Amniotic epithelial cell (primary cell): ENCODE measurements at places on chromosomes 5 and 9.

DNA sequence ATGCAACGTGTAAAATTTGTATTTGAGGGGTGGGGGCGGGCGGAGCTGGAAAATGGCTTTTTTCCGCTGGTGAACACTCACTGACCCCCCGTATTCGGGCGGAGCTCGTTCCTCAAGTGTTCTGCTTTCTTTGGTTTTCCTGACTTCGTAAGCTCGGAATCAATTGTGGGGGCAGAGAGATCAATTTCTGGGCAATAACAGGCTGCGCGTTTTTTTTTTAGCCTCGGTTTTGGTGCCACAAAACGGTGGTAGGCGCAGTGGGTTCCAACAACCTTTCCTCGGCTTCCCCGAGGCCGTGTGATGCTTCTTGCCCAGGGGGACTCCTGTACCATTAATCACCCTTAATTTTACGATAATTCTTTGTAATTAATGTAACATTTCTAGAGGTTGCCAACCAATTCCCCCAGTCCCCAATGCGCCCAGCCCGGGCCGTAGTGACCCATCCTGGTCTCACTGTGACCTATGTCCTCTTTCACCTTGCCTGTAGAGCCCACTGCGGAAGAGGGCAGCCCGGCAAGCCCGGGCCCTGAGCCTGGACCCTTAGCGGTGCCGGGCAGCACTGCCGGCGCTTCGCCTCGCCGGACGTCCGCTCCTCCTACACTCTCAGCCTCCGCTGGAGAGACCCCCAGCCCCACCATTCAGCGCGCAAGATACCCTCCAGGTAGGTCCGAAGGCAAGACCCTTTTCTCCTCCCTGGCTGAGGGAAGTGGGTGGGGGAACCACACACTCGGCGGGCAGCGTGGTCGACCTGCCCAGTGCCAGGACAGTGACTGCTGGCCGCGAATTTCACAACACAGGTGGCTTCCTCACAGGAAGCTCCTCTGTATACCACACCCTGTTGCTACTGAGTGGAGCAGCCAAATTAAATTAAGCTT lies 3.7 kb downstream of the NR4A3 start:
- no peak for DNase-seq

GRCh38 chr9:73539881-73540390 lies 388.3 kb downstream of the ANXA1 start:
- no peak for DNase-seq

DNA sequence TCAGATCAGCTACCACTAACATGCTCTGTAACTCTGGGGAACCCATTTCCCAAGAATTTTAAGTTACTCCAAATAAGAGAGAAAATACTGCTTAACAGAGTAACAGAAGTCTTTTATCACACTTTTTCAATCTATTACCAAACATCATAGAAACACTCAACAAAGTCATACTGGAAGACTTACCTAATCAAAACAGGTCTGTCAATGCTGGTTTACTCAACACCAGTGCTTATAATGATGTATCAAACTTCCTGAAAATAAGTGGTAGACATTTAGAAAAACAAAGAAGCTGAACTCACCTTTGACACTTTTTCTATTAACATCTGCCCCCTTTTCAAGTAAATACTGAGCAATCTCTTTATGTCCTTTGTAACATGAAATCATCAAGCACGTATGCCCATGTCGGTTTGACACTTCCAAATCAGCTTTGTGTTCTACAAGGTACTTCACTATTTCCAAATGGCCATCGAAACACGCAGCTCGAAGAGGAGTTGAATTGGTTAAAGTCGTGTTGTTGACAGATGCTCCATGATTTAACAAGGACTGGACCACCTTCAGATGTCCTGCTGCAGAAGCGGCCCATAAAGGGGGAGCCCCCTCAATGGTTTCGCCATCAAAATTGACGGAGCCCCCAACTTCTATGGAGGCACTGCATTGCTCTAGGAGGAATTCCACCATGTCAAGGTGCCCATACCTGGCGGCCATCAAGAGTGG lies 1.8 kb downstream of the FEM1C start:
- DNase-seq: no peak

GRCh38 chr9:134492281-134492691 lies 149.3 kb upstream of the COL5A1 start:
- peak; percentile 100 for DNase-seq

- peak; percentile 73 for DNase-seq
Measured at GRCh38 chr9:77176686-77177142, 620 bp upstream of the VPS13A start.

DNA sequence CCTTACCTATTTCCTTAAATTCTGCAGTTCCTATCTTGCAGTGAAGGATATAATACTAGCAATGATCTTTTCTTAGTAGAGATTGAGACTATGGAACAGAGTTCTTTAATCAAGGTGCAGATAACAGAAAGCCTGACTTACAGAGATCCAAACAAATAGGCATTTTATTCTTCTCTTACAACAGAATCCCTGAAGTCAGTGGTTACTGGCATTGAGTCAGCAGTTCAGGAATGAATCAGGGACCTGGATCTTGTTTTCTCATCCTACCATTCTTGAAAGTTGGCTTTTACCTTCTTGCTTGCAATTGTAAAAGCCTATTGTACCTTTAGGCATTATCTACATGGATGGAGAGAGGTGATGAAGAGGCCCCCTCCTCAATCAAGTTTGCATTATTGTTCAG lies 47.5 kb upstream of the TLE4 start:
- DNase-seq: peak; percentile 40

DNA sequence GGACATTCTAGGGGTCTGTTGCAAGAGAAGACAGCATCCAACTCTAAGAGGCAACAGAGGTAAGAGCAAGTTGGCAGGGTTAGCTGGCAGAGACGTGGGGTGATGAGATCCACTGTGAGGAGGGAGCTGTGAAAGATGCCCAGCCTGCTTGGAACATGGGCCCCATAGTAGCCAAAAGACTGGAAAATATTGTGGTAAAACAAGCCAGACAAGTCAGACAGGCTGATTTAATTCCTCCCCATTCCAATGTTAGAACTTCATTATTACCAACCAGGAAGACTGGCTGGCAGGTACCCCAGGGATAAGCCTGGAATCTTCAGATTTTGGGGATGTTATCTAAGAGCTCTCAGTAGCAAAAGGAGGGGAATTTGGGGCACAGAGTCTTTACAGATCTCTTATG lies 181.3 kb downstream of the SEC61B start:
- no peak for DNase-seq

- DNase-seq: no peak
Measured at GRCh38 chr5:10275991-10276390, 25.9 kb downstream of the CCT5 start.

DNA sequence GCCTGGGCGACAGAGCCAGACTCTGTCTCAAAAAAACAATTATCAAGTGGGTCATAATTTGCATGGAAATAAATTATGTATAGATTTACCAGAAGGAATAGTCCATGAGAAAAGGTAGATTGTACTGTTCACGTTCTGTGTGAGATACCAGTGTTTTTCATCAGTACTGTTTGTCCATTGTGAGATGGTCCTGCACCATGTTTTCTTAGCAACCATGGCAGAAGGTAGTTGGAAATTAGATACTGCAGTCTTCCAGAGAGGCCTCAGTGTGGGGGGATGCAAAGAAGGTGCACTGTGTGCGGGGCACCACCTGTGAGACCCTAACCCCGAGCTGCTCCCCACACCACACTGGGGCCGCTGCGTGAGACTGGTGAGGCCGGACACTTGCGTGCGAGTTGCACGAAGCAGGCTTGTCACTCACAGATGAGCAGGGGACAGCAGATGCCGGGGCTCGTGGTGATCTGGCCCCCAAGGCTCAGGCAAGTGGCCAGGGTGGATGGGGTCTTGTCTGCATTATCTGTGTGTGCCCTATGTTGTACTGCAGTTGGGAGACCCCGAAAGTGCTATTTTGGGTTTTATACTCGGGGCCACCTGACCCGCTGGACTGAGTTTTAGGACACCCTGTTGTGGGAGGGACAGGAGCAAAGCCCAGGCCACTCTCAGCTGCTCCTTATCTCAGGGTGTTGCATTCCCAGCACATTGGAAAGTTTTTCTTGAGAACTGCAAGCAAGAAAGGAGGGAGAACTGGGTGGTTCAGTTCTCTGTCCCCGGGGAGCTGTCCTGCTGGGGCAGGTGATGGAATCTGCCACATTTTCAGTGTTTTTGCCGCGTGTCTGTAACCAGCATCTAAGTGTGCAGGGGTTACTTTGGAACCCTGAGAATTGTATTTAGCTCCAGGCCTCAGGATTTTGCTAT lies 61.9 kb downstream of the EHMT1 start:
- no peak for DNase-seq

DNA sequence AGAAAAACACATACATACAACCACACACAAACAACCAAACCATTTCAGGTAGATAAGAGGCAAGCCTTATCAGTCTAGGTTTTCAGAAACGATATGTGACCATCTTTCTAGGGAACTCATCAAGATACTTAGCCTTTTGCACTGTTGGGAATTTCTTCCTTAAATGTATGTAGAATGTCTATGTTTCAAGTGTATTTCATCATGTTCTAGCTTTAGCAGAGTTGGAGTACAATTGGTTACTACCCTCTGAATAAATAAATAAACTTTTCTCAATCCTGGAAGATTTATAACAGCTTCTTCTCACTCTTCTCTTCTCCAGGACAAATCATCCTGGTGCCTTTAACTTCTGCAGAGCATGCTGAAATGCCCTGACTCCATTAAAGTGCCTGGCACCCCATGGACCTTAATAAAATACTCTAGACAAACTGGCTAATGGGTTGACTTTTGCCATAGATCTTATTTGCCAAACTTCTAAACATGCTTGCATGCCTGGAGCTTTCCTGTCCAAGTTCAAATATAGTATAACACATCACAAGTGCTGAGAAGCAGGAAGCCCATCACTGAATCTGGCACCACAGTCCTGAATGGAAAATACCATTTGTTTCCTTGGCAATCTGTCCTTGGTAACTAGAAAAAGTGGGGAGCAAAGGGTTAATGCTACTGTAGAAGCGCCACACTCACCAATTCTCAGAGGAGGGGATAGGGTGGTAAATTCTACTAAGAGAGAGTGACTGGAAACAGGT lies 33.1 kb upstream of the ZNF462 start:
- DNase-seq: no peak

DNA sequence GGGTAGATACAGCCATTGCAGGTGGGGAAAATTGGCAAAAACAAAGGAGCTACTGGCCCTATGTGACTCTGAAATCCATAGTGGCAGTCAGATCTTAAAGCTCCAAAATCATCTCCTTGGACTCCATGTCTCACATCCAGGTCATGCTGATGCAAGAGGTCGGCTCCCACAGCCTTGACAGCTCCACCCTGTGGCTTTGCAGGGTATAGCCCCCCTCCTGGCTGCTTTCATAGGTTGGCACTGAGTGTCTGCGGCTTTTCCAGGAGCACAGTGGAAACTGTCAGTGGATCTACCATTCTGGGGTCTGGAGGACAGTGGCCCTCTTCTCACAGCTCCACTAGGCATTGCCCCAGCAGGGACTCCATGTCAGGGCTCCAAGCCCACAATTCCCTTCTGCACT lies 1190.1 kb downstream of the CDH12 start:
- no peak for DNase-seq

DNA sequence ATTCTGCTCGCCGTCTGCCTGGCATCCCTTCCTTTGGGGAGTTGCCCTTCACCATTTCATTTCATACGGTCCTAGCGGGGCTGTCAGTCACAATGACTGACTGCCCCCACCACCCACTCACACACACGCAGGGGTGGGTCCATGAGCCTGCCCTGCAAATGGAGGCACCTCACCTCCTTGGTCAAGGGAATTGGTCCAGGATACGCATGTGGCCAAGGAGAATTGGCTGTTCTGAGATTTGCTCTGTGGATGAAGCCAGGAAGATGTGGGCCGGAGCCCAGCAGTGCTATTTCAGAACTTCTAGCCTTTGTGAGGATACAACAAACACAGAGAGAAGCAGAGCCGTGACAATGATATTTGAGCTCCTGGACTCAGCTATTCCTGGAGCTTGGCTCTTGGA lies 17.0 kb downstream of the C1QTNF2 start:
- DNase-seq: no peak

GRCh38 chr5:149946118-149946517 lies 1.5 kb upstream of the PDE6A start:
- no peak for DNase-seq

DNA sequence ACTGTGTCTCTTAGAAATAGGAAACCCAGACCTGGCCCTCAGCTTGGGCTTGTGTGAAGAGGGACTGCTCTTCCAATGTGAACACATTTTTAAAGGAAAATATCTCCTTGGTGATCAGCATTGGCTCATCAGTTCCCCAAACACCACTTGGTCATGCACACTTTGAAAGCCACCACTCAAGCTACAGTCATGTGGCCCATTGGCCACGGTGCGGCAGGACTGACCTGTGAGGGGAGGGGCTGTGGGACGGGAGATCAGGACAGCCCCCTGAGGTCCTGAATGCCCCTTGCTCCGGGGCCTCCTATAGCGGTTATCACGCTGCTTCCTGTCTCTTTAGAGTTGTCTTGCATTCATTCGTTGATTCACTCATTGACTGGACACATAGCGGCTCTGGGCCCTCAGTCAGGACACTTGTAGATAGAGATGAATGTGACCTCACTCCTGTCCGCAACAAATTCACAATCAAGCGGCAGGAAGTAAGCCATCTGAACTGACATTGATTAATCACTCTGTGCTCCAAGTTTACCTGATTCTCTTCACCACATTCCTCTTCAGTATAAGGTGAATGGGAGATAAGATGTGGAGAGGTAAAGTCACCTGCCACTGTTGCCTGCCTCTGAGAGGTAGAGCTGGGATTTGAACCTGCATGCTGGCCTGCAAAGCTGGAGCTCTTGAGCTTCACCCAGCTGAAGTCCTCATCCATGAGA lies 73.1 kb downstream of the COL15A1 start:
- no peak for DNase-seq

DNA sequence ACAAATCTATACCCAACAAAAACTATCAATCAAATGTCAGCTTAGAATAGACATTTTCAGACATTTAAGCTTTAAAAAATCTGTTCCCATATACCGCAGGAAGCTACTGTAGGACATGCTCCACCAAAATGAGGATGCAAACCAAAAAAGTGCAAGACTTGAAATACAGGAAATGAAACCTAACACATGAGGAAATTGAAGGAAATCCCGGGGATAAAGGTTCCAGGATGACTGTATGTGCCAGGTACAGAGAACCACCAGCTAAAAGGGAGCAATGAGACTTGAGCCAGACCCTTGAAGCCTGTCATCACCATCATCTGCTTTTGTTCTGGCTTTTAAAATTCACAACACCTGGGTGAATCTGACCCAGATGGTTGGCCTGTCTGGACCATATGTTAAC lies 21.4 kb downstream of the DIAPH1 start:
- peak; percentile 22 for DNase-seq

GRCh38 chr5:50958852-50959457 lies 292.5 kb downstream of the PARP8 start:
- peak; percentile 27 for DNase-seq

- no peak for DNase-seq
Measured at GRCh38 chr5:85813146-85813545, 804.6 kb upstream of the COX7C start.
